T-helper 17 cell (primary cell): ENCODE measurements at places on chromosomes 6 and 20.

- no peak for DNase-seq
- H3K27me3 ChIP-seq: no peaks in the 10 kb centered on the region
- no peaks in the 10 kb centered on the region for H3K36me3 ChIP-seq
- no peak overlapping the region for H3K4me3 ChIP-seq
- H3K27ac ChIP-seq: no peak overlapping the region
Observed at GRCh38 chr6:9087470-9087869, 652.1 kb upstream of the SLC35B3 start.

GRCh38 chr6:37236921-37237320 is 20.7 kb upstream of the TBC1D22B start:
- H3K4me3 ChIP-seq: no peak overlapping the region
- H3K27ac ChIP-seq: no peak overlapping the region
- peaks cover 9% of the 10 kb centered on the region for H3K27me3 ChIP-seq
- DNase-seq: no peak
- H3K4me1 ChIP-seq: peaks cover 7% of the 10 kb centered on the region
- H3K36me3 ChIP-seq: no peaks in the 10 kb centered on the region

GRCh38 chr20:1203630-1204029 is 376 bp downstream of the C20orf202 start:
- H3K4me3 ChIP-seq: no peak overlapping the region
- no peak for DNase-seq
- H3K27me3 ChIP-seq: peaks cover 13% of the 10 kb centered on the region
- no peaks in the 10 kb centered on the region for H3K36me3 ChIP-seq
- H3K27ac ChIP-seq: no peak overlapping the region
- peaks cover 5% of the 10 kb centered on the region for H3K4me1 ChIP-seq

DNA sequence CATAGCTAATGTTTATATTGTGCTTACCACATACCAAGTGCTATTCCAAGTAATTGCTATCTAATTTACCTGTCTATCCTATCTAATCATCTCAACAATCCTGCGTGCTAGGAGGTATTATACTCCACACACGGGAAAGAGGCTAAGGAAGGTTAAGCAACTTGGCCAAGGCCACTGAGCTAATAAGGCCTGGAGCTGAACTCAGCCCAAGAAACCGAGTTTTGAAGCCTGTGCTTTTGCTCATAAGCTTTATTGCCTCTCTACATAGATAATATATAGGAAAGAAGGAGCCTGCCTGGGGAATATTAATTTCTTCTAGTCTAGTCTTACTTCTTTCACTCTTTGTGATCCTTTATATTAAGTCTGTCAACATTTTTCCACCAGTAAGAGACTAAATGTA is 67.8 kb upstream of the ADGRF4 start:
- no peak for DNase-seq
- no peaks in the 10 kb centered on the region for H3K27me3 ChIP-seq
- H3K27ac ChIP-seq: no peak overlapping the region
- H3K4me3 ChIP-seq: no peak overlapping the region
